ENCODE measurements at places on chromosomes 1 and 21.

DNA sequence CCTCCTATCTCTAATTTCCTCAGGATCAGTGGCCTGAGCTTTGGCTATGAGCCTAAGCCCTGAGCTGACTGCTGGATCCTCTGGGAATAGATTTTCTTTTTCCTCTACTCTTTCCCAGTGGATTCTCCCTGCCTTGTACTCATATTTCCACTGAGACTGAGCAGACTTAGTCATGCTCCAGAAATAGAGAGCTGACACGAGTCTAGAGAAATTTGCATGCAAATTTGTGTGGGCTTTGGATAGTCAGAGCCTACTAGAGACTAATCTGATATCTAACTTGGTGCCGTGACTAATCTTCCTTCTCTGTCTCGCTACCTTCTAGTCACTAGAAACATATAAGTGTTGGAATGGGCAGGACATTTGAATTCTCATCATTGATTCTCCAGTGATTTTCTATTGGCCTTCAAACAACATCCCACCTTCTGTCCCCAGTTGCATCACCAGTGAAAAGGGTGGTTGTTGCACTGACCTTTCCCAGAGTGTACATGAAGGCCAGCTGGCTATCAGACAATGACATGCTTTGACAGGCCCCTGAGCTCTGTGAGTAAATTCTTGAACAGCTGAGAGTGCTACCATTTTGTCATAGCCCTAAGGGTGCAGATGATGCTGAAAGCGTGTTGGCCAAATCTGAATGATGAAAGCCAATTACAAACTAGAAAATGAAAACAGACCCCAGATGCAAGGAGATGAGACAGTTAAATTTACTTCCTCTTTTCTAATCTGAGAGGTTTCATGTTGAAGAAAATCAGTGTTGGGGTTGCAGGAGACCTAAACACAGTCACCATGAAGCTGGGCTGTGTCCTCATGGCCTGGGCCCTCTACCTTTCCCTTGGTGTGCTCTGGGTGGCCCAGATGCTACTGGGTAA lies at the start of gene FCRLA:
TSS of gene FCRLA (plus strand) at position 748 of the 866 bp plus-strand sequence. CDS start at position 784, 36 bp downstream.
- no peak for DNase-seq

DNA sequence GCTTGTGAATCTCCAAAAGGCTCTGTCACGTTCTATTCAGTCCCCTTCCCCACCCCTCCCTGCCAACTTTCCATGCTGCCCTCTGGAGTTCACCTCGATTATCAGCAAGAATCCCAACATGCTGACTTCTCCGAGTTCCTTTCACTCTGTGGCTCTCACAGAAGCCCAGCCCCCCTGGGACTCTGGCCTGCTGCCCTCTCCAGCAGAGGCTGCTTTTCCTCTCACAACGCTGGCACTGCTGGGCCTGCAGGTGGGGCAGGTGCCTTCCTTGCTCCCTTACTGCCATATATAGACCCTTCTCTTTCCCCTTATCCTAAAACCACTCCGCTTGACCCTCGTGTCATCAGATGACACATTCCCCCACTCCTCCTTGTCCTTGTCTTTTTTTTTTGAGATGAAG lies 10.2 kb upstream of the RNF186 start:
- DNase-seq = no peak

GRCh38 chr1:20411196-20411980 lies 74.6 kb downstream of the CAMK2N1 start:
- no peak for DNase-seq

DNA sequence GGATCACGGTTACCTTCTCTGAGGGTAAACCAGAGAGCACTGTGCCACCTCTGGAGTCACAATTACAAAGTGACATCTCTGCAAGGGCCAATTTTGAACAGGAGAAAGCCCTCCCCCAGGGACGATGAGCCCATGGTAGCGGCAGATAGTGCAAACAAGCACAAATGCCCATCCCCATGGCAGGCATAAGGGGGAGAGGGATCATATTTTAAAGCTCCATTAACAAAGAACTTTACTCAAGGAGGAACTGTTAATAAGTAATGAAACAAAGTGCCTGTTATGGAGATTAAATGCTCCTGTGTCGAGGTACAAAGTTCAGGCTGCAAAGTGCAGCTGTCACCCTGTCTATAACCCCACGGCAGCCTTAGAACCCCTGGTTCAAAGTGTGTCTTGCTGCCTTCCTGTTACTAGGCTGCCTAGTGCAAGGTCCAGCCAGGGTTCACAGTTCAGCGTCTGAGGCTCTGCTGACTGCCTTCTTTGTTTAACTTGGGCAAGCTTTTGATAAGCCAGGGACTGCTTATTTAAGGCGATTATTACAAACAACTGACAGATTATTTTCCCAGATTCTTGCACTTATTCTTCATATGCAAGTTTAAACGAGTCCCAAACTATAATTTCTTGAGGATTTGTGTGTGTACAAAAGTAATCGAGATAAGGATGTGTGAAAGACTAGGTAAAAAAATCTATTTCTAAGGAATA lies 75.7 kb upstream of the NRIP1 start:
- DNase-seq = no peak

DNA sequence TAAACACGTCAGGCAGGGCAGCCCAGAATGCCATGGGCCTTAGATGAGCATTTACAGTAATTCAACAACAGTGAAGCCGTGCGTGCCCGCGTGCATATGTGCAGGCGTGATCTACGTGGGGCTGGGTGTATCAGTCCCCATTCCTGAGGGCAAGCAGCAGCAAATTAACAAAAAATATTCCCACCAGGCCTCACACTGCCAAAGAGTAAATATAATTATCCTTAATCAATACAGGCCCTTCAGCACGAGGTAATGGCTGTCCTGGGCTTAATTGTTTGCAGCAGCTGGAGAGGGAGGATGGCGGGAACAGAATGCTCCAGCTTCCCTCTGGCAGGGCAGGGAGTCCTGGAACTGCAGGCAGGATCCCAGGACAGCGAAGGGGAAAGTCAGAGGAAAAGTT lies 91.8 kb downstream of the DDX20 start:
- DNase-seq = peak; percentile 15

DNA sequence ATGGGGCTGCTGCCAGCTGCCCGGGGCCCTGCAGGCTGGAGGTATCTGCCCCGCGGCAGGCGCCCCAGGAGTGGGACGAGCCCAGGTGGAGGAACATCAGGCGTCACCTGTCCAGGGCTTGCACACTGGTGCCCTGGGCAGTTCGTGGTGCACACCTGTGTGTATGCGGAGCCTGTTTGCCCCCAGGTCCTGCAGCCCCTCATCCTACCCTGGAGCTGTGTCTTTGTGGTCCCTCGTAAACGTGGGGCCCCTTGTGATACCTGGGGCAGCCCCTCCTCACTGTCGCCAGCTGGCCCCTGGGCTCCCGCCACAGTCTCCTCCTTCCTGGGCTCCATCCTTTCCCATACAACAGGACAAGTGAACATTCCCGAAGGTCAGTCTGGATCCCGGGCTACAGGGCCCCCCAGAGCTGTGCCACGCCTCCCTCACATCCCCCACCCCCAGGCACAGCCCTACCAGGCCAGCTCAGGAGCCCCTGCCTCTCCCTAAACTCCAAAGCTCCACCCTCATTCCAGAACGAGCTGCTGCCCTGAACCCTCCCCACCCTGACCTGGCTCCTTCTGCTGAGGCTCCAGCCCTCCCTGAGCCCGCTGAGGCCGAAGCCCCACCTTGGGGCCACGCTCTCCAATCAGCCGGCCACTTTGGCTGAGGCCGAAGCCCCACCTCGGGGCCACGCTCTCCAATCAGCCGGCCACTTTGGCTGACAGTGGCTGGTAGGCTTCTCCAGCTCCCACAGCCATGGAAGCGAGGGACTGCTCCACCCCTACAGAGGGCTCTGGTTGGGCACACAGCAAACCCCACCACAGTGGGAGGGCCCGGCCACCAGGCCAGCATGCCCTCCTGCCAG lies 42.6 kb downstream of the UBE2G2 start:
- DNase-seq = no peak

GRCh38 chr1:50967416-50968157 lies 2.5 kb upstream of the CDKN2C start:
- no peak for DNase-seq

- DNase-seq = no peak
Measured at GRCh38 chr1:183137782-183138181, 48.3 kb upstream of the LAMC2 start.

DNA sequence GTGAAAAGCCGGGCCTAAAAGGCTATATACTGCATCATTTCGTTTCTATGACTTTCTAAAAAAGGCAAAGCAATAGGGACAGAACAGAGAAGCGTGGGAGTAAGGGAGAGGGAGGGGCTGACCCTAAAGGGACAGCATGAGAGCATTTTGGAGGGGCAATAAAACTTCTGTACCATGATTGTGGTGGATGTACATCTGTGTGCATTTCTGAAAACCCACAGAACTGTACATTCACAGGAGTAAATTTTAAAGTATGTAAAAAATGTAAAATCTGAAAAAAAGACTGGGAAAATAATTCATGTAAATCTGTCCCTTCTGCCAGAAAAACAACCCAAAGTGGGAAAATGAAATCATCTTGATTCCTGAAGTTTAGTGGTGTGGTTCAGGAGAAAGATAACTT lies 235.4 kb downstream of the CENPF start:
- DNase-seq = no peak

DNA sequence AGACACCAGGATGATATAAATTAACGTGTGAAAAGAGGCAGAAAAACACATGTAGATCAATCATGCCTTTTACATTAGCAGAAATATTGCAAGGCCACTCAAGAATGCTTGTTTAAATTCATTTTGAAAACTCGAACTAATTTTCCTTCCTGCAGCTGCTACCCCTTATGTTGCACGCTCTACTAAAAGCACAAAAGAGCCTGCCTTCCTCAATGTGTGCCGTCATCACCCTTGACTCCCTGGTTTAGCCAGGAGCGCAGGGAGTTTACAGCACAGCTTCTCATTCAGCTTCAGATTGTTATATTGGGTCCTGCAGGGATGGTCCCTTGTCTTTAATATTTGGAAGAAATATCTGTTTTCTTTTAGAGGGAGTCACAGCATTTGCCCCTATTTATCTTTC lies 10.1 kb upstream of the ST6GALNAC5 start:
- DNase-seq = no peak

- no peak for DNase-seq
Measured at GRCh38 chr1:218624052-218624451, 278.9 kb downstream of the TGFB2 start.

- no peak for DNase-seq
Measured at GRCh38 chr1:48681476-48682305, 95.0 kb downstream of the BEND5 start.

DNA sequence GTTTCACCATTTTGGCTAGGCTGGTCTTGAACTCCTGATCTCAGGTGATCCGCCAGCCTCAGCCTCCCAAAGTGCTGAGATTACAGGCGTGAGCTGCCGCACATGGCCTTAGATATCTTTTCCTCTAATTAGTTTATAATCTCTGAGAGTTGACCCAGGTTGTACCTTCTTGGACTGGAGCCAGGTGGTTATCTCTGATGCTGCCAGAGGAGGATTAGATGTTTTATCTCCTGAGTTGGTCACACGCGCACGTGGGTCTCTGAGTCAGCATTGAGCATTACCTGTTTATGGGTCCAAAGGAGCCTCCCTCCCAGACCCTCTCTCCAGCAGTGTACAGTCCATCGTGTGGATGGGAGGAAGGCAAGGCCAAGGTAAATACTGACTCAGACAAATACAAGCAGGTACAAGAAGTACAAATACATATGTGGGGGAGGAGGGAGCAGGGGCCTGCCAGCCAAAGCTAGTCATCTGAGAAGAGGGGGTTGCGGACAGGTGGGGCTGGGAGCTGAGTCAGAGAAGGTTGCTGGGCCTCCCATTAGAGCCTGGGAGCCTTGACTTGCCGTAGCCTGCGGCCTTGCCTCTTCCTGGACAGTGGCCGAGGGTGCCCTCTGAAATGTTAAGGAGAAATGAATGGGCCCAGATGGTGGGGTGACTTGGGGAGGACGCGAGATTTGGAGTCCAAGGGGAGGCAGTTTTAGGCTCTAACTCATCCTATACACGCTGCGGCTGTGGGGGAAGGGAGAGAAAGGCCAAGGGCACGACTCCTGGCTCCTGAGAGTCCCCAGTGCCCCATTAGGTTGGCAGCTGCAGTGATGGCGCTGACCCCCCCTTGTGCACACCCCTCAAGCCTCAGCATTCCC lies 13.1 kb downstream of the IL6R start:
- DNase-seq = peak; percentile 16

DNA sequence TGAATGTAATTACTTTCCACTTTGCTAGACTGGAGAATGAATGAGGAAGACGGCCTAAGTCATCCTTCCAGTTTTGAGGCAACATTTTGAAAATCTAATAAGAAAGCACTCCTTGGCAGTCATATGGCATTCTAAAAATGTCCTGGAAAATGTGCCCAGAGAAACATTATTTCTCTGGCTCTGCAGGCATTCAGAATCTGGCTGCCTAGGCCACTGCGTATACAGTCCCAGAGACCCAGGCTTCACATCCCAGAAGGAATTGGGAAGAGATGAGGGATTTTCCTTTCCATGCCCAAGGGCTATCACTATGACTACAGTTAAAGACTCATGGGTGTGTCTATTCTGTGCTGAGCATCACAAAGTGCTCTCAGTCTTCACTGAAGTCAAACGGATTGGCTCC lies 92.9 kb downstream of the BEND5 start:
- no peak for DNase-seq

DNA sequence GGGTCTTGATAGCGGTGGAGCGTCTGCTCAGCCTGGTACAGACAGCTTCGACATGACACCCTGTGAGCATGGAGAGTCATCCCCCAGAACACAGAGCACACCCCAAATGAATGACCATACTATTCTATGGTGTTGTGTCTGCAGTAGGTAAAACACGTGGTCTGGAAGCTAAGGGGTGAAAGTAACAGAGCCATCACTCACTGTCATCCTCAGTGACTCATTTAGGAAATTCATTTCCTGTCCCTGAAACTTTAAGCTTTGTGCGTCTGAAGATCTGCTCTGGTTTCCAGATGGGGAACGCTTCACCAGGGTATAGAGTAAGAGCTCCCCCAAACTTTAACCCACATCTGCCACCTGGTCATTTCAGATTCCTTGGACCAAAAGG lies 94.8 kb upstream of the DISP3 start:
- DNase-seq = no peak

- DNase-seq = no peak
Measured at GRCh38 chr1:19427087-19427781, 58.1 kb downstream of the CAPZB start.

DNA sequence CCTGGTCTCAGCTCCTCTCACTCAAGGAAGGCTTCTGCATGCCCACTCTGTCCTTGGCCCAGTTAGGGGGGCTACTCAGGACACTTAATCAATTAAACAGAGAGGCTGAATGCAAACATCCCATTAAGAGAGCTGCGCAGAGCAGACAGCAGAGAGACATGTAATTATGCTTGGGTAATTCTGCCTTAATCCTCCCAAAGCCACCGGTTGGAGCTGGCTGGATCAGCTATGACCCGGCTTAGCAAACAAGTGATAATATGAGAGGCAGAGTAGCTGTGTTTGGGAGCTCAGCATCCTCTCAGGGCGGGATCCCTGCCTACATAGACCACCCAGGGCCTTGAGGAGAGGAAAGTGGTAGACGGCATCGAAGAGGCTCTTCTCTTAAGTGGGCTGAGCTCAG lies 183.2 kb downstream of the GRIK3 start:
- peak; percentile 64 for DNase-seq
